HFFc6 (cell line): ENCODE measurements at places on chromosomes 7 and 10. TPM values are rescaled to one million over a fixed set of nuclear protein-coding genes. Genes with fewer than 3 reads are reported as not detected.
A peak's percentile ranks its signal among the peaks of the same experiment; 100 is the strongest.

The GIMAP7 gene
- total RNA-seq = not detected in 3 replicates

The DKK1 gene
- 1,677 to 2,166 TPM (median 2,051 TPM) in 3 replicates for total RNA-seq

The GRID1 gene
- not detected in 3 replicates for total RNA-seq

The SPDYE11 gene
- not detected in 2 replicates for total RNA-seq

The GIMAP4 gene
- not detected in 3 replicates for total RNA-seq

The STOX1 gene
- 0.06 TPM in 1 of 3 replicates, not detected in the others for total RNA-seq

The ADAM12 gene
- total RNA-seq = 5.5 to 12.9 TPM (median 9.0 TPM) in 3 replicates

The SBDS gene
- 166 to 195 TPM (median 184 TPM) in 3 replicates for total RNA-seq

The TAC1 gene
- total RNA-seq = not detected in 2 replicates

The CPXM2 gene
- not detected in 2 replicates for total RNA-seq

GRCh38 chr10:51879238-51879637 lies 179.8 kb upstream of the CSTF2T start:
- peak; percentile 93 for DNase-seq

- peak; percentile 18 for DNase-seq
Observed at GRCh38 chr10:5614155-5614721, 52.2 kb downstream of the ASB13 start.

DNA sequence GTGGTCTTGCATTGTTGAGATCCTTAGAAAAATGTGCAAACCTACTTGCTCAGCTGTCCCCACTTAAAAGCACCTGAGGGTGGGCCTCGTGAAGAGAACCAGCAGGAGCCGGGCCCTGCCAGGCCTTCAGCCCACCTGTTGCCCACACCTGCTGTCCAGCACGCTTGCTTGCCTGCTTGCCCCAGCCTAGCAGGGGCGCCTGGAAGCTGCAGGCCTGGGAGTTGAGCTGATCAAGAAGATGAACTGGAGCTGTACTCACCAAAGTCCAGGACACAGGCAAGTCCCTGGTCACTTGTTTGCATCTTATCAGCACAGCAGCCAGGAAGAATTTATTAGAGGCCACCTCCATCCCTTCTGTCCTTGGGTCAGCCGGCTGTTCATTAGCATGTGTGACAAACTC lies 23.2 kb downstream of the CYP26A1 start:
- DNase-seq = no peak

DNA sequence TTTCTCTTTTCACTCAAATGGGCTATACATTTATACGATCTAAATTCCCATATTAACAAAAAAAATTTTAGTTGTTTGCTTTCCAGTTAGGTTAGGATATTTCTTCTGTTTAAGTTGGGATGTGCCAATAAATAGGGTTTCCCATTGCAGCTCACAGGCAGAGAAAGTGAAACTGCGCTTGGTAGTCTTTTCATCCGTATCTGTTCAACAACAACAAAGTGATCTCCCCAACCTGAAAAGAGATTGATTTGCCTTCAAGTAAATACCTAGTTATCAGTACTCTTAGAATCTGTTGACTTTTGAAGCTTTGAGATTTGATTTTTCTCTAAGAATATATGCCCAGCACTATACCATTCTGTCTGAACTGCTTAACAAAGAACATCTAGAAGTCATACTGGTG lies 143.4 kb downstream of the DYNC1I1 start:
- no peak for DNase-seq

DNA sequence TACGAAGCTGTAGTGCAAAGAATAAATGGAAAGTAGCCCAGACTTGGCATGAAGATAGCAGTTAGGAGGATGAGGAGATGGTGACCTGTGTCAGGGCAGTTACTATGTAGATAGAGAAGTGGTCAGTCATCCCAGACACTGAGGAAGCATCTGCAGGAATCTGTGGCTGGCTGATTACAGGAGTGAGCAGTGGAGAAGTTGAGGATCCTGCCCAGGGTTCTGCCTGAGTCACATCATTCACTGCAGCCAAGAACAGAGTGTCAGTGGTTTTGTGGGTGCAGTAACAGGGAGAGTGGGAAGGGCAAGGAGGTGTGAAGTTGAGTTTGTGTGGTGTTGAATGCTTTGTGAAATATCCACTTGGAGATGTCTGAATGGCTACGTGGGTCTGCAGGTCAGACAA lies 676.4 kb upstream of the NRP1 start:
- peak; percentile 17 for DNase-seq

GRCh38 chr7:154517768-154518167 lies 465.6 kb downstream of the DPP6 start:
- DNase-seq = no peak

DNA sequence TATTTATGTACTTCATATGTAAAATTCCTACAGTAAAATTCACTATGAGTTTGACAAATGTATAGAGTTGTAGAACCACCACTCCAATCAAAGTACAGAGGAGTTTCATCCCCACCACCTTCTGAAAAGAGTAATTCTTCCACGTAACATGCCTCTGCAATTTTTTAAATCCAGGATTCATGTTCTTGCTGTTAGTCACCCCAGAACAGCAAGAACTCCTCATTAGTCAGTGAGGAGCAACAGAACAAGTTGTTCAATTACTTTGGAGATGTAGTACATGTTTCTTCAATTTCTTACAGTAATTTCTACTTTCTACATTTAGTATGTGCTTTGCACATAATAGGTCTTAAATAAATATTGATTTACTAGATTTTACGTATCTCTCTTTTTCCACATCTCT lies 248.1 kb downstream of the ABCA13 start:
- no peak for DNase-seq

DNA sequence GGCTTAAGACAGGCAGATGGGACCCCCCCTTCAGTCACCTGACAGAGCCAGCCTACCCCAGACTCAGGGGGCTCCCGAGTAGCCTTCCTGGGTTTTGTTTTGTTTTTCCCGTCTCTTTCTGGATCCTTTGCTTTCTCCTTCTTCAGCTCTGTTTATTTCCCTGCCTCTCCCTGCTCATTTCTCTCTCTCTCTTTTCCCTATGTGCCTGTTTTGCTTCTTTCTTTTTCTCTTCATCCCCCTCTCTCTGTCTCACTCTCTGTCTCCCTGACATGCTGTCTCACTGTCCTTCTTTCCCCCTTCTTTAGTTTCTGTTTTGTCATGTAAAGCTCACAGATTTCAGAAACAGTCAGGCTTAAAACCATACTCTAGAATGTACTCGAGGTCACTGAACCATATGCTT lies 38.2 kb upstream of the SLC29A3 start:
- no peak for DNase-seq

DNA sequence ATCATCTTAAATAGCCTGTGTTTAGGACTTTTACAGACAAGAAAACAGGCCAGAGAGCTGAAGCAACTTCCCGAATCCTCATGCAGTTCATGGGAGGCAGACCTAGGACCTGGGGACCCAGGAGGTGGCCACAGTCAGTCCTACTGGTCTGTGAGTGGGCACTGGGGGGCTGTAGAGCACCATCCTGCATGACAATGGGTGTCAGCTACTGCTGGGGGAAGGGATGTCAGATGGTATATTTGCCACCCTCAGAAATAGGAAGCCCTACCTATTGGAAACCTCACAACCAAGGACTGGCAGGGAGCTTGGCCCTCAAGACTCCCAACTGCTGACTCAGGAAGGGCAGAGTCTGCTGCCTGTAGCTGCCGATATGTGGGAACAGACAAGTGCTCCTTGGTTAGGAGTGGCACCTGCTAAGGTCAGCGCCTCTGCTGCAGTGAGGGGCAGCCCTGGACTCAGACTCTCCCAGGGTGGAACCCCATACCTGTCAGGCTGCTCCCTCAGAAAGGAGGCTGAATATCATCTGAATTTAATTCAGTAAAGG lies 29.7 kb downstream of the OGDH start:
- DNase-seq = no peak

DNA sequence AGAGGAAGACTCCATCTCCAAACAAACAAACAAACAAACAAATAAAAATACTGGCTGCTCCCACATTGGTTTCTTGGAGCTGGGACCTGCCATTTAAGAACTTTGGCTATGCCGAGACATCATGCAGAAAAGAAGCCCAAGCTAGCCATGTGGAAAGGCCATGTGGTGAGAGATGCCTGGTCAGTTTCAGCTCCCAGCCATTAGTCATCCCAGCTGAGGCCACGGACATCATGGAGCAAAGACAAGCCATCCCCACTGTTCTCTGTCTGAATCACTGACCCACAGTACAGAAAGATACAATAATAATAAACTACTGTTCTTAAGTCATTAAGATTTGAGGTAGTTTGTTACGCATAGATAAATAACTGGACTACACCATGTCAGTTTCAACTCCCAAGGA lies 70.0 kb upstream of the PCBD1 start:
- peak; percentile 20 for DNase-seq

- DNase-seq = peak; percentile 43
Observed at GRCh38 chr7:35036361-35037171, 719 bp downstream of the DPY19L1 start.
